Esophagus mucosa (tissue), 1 donor: ENCODE measurements at places on chromosomes 6 and 20. TPM values are rescaled to one million over a fixed set of nuclear protein-coding genes. Genes with fewer than 3 reads are reported as not detected.

The BHLHE23 gene
- not detected for total RNA-seq

The HAO1 gene
- not detected for total RNA-seq

The PSORS1C2 gene
- total RNA-seq: 0.40 TPM

The HLA-DRB1 gene
- total RNA-seq: 17.3 TPM

The CYP21A2 gene
- 0.60 TPM for total RNA-seq

The SLC22A16 gene
- not detected for total RNA-seq

The WFDC12 gene
- total RNA-seq: 5.1 TPM

The SYNDIG1 gene
- total RNA-seq: 0.08 TPM

The HSPA12B gene
- total RNA-seq: 1.2 TPM

The IPCEF1 gene
- 1.8 TPM for total RNA-seq

The STMND1 gene
- total RNA-seq: not detected

The LPA gene
- 0.24 TPM for total RNA-seq

The SMAP1 gene
- 35.3 TPM for total RNA-seq

The MUC21 gene
- total RNA-seq: 721 TPM

The ESR1 gene
- 0.80 TPM for total RNA-seq

The FAM83D gene
- total RNA-seq: 67.0 TPM

The GPANK1 gene
- 8.2 TPM for total RNA-seq

GRCh38 chr6:12472601-12473038 lies 182.5 kb downstream of the EDN1 start:
- ATAC-seq: peak; percentile 95

GRCh38 chr6:158165919-158166416 lies 2.1 kb downstream of the SERAC1 start:
- ATAC-seq: no peak

GRCh38 chr6:169921853-169922824 lies 170.7 kb downstream of the ERMARD start:
- ATAC-seq: peak; percentile 21

DNA sequence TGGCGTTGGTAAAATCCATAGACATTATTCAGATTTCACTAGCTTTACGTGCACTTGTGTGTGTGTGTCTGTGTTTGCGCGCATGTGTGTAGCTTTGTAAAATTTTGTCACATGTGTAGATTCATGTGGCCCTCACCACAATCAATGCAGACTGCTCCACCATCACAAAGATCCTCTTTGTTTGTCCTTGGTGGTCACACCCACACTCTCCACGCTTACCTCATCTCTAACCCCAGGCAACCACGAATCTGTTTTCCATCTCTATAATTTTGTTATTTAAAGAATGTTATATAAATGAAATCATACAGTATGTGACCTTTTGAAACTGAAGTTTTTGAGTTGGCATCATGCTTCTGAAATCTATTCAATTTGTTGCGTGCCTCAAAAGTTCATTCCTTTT lies 58.5 kb downstream of the GRM1 start:
- no peak for ATAC-seq

GRCh38 chr20:10430000-10430466 lies 4.0 kb downstream of the MKKS start:
- ATAC-seq: peak; percentile 55

DNA sequence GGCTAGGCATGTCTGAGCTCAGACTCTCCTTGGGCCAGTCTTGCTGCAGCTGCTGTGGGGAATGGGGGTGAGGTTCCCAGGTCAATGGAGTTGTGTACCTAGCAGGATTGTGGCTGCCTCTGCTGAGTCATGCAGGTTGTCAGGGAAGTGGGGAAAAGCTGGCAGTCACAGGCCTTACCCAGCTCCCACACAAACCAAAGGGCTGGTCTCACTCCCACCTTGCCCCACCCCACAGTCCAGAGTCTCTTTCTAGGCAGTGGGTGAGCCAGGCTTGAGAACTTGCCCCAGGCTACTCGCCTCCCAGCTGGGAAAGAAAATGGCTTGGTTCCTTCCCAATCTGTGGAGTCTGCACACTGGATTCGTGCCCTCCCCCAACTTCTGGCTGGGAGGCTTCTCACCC lies 65.7 kb downstream of the SCP2D1 start:
- peak; percentile 90 for ATAC-seq

- ATAC-seq: no peak
These were observed 3.1 kb upstream of the BTN2A1 start for GRCh38 chr6:26454631-26455030.

DNA sequence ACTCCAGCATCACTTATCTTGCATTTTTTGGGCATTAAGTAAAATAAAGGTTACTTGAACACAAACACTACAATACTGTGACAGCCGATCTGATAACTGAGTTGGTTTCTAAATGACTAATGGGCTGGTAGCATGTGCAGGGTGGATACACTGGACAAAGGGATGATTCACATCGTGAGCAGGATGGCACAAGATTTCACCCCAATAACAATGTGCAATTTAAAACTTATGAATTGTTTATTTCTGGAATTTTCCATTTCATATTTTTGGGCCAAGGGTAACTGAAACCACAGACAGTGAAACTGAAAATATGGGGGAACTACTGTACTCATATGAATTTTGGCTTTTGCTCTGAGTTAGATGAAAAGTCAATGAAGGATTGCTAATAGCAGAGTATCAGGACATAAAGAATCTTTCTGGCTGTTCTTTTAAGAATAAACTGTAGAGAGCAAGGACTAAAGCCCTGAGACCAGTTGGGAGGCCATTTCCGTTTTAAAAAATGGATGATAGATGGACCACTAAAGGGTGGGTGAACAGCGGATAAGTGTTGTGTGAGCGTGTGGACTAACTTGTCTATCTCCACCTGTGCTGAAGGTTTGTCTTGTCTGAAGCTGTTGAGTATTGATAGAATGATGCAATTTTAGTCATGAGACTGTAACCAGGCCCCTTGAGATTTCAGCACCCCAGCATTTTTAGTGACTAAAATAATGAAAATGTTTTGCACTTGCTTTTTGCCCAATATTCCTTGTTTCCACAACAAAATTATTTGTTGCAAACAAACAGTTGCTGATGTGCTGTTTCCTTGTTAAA lies 8.2 kb downstream of the SPINT3 start:
- ATAC-seq: peak; percentile 61

DNA sequence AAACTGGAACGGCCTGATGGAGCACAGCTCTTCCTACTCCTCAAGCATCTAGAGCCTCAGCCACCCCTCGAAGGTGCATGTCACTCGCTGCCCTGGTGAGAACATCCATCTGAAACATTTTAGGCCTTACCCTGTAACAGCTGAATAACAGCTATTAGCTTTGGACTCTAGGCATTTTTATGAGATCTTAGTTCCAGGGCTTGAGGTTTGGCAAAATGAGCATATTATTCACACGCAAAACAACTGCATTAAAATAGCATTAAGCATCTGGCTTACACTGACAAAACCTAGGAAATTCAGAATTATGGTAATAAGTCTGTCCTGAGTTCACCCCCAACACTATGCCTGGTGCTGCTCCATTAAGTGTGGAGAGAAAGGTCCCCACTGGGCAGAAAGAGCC lies 56.1 kb downstream of the ADAT2 start:
- ATAC-seq: no peak

GRCh38 chr6:144823131-144823530 lies 538.0 kb downstream of the UTRN start:
- ATAC-seq: no peak

GRCh38 chr20:49794336-49795134 lies 18.1 kb upstream of the SLC9A8 start:
- ATAC-seq: peak; percentile 54

DNA sequence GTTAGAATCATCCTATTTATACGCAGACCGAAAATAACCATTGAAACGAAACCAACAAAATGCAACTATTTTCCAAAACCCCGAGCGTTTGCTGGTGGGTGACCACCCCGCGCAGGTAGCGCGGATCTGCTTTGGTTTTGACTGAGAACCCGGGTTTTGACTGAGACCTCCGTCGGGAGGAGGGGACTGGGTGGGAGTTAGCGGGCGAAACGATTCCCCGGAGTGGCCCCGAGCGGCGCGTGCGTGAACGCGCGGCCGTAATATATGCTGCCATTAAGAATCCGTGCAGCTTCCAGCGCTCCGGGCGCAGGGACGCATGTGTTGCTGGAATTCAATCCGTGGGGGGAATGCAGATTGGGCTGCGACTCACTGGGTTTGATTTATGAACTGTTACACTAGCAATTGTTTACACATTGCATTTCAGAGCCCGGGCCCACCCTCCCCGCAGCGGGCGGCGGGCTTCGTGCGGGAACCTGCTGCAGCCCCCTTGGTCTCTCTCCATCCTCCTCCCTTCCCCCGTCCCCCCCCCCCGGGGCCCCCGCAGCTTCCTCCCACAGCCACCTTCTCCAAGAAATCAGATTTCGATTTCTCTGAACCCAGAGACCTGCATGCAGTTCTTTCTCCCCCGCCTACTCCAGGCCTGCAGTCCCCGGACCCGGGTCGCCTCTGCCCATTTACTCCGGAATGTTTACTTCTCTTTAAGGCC lies 9.9 kb downstream of the NRN1 start:
- no peak for ATAC-seq

DNA sequence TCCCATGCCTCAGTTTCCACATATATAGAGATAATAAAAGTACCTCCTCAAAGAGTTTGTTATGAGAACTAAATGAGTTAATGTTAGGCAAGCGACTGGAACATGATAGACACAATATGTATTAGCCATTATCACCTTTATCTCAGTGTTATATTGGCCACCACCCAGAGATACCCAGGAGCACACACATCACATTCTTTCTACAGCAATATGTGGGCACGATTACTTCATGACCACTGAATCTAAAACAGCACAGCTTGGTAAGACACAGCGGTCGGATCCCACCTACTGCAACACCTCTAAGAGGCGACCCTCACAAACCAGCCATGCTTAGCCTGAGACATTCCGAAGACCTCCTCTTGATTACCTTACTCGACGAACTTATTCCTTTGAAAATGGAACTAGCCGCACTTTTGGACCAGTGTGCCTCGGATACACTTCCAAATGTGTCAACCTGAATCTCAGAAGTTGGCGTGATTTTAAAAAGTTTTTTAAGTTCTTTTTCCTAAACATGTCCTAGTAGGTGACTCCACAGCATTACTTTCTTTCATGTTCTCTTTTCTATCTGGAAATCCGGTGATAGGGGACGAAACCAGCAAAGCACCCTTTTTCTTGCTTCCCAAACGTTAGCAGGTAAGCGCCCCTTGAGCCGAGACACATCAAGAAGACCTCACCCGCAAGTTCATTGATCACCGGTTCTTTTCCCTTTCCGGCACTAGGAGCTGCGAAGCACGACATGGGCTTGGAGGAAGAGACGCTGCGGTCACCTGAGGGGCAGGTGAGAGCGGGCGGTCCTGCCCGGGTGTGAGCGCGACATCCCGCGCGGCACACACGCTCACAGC lies 923 bp downstream of the GMDS start:
- ATAC-seq: peak; percentile 13

- no peak for ATAC-seq
These were observed 38.6 kb upstream of the NXT1 start for GRCh38 chr20:23311947-23312506.

- no peak for ATAC-seq
These were observed 303.6 kb upstream of the POU3F2 start for GRCh38 chr6:98530732-98531131.

GRCh38 chr6:157402996-157403685 lies 22.2 kb downstream of the ZDHHC14 start:
- ATAC-seq: no peak

GRCh38 chr6:146990821-146991798 lies 213.1 kb upstream of the STXBP5 start:
- peak; percentile 67 for ATAC-seq

- ATAC-seq: no peak
These were observed 1.6 kb downstream of the PPP1R16B start for GRCh38 chr20:38806855-38807655.

GRCh38 chr6:71045296-71045695 lies 88.4 kb upstream of the B3GAT2 start:
- ATAC-seq: no peak

DNA sequence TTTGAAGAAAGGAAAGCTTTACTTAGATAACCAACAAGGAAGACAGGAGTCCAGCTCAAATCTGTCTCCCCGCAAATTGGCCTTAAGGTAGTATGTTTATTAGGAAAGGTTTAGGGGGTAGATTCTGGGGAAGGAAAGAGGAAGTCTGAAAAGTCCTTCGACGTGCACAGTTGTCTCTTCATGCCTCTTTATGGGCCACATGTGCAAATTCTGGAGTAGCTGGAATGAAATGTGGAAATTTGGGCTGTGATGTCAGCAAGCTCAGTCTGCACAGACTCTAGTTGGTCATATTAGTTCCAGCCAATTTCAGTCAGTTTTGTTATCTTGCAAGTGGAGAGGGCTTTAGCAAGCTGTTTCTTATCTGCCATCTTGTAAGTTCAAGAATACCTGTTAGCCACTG lies 50.1 kb downstream of the NUP153 start:
- no peak for ATAC-seq

DNA sequence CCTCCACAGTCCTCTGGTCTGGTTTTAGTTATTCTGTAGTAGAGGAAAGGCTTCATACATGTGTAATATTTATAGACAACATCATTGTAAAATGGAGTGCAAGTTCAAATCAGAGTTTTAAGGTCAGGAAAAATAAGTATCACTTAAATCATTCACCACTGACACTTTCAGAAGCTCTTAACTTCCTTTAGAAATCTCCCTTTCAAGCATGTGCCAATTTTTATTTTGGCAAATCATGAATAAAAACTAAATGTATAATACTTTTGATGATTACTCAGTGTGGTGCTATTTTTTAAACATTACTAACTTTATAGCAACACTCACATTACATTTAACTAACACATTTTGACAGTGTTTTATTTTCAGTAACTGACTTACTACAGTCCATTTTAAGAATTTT lies 112.2 kb downstream of the OGFRL1 start:
- no peak for ATAC-seq

DNA sequence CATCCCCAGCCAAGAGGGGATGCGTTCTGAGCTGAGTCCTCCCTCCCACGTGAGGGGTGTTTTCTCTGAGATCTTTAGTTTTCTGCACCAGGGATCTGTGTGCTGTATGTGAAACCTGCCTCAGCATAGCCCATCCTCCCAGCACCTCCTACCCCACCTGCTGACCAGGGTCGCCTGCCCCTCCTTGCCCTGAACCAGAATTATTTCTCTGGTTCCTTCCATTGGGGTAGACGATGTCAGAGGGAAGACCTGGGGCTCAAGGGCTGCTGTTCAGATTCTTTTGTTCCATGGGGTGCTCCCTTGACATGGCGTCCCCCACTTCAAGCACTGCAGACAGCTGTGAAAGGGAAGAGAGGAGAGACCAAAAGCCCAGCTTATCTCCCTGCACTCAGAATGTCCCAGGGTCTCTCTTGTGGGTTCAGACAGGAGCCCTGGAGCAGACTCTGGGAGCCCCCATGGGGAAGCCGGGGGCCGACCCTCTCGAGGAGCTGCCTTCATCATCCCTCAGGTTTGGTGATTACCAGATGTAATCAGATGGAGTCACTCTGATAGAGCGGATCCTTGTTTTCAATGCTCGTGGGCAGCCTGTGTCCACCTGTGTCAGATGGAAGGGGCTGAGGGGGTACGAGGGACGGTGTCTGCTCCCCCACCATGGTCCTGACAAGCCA lies 74.3 kb downstream of the ERMARD start:
- no peak for ATAC-seq

DNA sequence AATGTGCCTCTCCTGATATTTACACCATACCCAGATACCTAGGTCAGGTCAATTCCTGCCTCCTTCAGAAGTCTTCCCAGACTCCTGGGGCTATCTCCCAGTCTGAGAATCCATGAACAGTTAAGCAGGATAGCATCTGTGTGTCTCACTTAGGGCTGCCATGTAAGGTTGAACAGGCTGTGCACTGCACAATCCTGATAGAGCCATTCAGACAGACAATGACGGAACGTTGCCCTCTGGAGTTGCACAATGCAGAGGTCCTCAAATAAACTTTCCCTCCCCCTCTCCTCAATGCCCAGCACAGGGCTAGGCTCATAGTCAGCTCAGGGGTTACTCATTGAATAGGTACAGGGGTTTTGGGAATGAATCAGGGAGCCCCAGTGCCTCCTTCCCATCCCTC lies 89.7 kb downstream of the CD40 start:
- no peak for ATAC-seq

- ATAC-seq: no peak
These were observed 269.4 kb upstream of the IRAK1BP1 start for GRCh38 chr6:78597966-78598365.
